ENCODE measurements at places on chromosomes 5 and 9.

DNA sequence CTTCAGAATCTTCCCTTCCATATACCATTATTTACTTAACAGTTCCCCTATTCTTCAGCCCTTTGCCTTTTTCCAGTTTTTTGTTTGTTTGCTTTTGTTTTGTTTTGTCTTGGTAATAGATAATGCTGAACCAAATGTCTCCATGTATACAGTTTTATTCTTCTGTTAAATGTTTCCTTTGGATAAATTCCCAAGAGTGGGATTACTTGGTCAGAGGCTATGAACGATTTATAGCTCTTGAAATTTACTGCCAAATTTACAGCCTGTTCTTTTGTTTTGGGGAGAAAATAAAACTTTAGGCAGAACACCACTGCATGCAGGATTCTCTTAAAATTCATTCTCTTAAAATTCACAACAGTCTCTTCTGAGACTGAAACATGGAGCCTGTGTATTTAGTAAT, 38.6 kb downstream of the NR4A3 start:
- no peak for DNase-seq

DNA sequence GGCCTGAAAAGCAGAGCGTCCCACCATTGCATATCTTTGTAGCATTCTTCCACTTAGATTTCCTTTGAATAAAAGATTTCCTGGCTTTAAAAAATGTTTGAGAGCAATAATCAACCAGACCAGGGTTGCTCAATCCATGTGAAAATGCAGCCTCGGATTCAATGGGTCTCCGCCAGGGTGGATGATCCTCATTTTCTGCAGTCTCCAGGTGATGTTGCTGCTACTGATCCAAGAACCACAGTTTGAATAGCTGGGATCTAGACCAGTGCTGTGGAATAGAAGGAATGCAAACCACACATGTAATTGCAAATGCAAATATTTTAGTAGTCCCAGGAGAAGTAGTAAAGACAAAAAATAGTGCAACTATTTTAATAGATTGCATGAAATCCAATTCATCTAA, 317.6 kb downstream of the IRX1 start:
- DNase-seq = no peak

DNA sequence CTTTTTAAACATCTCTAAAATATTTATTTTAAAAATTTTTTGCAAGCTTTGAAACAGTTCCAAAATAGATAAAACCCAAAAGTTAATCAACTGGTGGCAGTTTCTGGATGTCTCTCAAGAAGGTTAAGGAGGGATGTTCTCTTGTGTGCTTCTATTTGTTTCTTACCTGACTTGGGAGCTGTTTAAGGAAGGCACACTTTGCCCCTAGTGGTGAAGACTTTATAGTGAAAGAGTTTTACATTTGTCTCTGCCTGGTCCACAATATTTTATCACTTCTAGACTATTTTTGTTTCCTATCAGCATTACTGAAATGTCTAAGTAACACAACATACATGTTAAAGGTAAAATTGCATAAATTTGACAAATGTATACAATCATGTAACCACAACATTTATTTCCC, 552.8 kb downstream of the SEMA5A start:
- DNase-seq = no peak

DNA sequence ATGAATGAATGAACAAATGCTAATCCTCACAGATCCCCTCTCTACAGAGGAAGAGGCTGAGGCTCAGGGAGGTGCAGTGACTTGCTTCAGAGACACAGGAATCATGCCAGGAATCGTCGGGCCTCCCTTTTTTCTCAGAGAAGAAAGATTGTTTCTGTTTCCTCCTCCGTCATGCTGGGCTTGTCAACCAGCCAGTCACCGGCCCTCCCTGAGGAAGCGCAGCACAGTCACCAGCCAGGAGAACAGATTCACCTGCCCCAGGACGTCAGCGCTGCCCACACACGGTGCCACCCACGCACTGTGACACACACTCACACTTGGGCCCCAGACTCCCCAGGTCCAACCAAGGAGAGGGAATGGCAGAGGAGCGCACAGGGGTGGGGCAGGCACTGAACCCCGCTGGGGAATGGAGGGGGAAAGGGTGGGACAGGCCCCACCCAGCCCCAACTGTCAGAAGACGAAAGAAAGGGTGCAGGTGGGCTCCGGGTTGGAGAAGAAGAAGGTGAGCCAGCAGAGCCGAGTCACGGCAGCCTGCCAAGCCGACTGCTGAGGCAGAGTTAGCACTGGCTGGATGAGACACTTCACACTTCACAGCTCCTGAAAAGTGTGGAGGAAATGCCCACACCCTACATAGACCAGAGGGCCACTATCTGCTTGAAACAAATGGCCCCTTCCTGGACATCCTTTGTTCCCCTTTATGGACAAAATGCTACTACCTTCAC, 13.8 kb upstream of the ERGIC1 start:
- no peak for DNase-seq

GRCh38 chr5:79436224-79436623, 77.7 kb downstream of the HOMER1 start:
- no peak for DNase-seq
